ENCODE measurements at places on chromosomes 5 and 9.

GRCh38 chr9:119722384-119722783 is 353.1 kb upstream of the BRINP1 start:
- no peak for DNase-seq

DNA sequence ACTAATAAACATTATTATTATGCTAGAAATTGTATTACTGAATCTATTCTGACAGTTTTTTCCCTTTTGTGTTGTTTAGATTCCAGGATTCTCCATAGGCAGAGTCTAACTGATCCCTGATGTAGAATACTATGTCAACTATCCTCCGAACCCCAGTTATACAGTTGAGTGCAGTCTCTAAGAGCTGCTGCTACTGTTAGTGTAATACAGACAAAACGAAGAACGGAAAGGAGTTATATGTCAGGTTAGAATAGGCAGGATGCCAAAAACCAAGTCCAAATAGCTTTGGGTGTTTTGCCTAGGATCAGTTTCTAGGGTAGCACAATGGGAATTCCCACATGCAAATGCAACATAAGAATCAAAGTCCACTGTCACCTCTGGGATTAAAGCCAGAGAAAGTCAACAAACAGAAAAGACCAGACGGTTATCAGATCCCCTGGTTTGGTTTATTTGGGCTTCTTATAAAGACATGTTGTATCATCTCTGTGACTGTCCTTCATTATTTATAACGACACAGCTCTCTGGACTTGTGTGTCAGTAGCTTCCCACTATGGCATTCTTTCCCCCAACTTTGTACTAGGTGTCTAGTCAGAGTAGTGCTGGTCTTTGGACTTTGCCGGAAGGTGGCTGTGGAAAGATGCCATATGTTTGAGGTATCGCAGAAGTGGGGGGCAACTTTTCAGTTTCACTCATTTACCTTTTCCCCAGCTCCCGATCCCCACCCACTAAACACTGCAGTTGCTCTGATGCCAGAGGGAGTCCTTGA is 14.9 kb upstream of the TMEM38B start:
- no peak for DNase-seq

GRCh38 chr9:133971981-133972941 is 19.9 kb downstream of the VAV2 start:
- DNase-seq: no peak

- no peak for DNase-seq
These were observed 36.4 kb upstream of the NFIB start for GRCh38 chr9:14350349-14350728.

DNA sequence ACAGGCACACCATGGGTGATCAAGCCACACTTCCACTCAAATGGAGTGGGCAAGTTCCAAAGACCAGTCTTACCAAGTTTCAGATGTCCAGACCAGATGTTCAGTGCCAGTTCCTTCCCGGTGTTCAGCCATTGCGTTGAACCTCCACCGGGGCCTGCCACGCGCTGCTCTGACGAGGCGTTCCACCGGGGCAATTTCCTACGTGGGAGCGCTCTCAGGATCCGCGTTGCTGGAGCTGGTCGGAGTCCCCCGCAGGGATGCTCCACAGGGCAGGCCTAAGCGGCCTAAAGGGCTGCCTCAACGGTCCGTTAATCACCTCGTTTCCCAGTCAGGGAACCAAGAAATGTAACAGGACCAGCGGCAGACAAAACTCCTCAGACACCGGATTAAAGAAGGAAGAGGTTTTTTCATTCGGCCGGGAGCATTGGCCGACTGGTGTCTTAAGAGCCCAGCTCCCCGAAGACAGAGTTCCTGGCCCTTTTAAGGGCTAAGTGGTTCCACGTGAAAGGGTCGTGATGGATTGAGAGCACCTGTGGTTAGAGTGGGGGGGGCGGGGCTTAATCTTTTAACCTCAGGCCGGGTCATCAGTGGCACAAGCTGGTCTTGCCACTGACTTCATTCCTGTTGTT is 35.7 kb upstream of the PPP1R26 start:
- no peak for DNase-seq

- peak; percentile 52 for DNase-seq
These were observed at the start of gene CAPSL for GRCh38 chr5:35938568-35939227. Gene CAPSL, minus strand, starts transcription at chr5:35938622. Its CDS starts 17,502 bp downstream, at chr5:35921120.

DNA sequence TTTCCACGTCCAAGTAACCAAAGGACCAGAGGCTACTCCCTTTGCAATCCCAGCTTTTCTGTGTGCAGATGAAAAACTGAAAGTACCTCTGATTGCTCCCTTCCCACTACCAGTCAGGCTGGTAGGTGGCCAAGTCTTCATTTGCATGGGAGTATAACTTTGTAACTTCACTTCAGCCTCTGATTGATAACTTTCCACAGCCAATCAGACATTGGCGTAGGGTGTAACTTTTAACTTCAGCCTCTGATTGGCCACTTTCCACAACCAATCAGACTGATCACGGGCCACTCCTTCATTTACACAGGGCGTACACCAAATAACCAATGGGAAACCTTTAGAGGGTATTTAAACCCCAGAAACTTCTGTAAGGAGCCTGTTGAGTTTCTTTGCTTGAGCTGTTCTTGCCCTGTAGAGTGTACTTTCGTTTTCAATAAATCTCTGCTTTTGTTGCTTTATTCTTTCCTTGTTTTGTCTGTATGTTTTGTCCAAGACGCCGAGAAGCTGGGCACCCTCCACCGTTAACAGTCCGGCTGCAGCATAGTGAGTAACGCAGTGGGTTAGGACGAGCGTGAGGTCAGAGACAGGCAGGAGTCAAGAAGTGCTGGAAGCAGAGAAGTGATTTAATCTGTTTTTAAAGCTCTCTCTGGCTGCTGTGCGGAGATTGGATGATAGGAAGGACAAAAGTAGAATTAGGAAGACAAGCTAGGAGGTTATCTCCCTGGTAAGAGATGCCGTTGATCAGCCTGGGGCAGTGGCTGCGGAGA is 3.5 kb upstream of the EXOSC2 start:
- peak; percentile 85 for DNase-seq

DNA sequence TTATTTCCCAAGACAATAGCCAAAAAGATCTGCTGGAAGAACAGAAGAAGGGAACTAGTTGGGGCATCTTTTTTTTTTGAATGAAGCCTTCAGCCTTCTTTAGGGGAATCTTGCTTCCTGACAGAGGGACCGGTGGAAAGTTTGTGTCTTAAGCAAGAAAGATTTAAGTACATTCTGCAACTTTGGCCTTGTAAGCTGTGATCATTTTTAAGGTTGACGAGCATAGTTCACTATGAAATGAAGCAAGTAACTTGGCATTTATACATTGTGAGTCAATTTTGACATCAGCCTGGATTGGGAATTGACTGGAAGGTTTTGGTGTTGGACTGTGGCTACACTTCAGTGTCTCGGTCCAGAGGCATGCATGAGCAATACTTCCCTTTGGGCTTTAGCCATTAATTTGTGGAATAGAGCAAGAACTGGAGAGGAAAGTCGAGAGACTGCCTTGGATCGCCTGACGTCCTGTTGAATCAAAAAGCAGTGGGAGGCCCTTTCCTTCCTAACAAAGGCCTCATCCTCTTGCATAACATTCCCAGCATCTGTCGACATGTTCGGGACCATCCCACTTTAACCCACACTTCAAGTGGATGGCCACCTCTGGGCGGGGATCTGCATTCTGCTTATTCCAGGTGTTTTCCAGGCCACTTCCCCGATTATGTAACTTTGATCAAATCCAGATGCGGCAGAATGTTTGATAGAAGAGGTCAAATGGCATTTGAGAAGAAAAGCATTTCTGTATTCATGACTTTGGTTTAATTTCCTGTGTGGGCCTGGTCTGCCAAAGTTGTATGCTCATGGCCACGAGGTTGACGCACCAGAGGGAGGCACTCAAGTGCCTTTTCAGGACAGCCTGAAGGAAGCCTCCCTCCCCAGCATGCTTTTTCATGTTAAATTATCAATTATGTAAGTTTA is 12.5 kb downstream of the ABL1 start:
- peak; percentile 100 for DNase-seq

DNA sequence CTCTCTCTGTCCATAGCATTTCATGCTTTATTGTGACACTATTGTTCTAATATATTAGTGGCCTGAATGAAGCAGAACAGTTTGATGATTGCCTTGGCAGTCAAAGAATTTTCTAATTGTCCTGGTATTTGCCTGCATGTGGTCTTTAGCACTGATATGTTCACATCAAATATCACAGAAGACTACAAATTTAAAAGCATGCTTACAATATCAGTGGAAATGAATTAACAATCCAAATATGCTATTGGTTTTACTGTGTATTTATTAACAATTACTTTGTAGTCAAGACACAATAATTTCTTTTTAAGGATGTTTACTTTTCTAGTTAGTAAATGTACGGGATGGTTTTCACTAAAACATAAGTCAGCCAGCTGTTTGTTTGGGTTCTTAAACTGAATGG is 18.3 kb downstream of the EFNA5 start:
- no peak for DNase-seq

DNA sequence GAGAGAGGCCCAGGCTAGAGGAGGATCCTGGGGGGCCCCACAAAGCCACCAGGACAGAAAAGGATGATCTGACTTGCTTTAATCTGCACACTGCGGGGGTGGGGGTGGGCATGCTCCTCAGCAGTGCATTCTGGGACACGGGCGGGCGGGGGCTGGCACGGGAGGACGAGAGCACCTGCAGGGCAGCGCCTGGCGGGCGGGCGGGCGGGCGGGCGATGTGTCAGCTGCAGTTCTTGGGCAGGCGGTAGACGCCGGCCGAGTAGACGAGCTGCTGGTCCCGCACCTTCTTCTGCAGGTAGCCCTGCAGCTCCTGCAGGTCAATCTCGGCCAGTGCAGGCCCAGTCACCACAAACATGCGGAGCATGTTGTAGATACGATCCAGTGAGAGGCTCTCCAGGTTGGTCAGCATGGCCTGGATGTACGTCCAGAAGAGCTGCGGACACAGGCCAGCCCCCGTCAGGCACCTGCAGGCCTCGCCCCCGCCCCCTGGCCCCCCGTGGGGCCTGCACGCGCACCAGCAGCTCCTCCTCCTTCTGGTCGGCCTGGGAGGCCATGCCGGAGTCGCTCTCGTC is 3.0 kb upstream of the TMEM210 start:
- no peak for DNase-seq

DNA sequence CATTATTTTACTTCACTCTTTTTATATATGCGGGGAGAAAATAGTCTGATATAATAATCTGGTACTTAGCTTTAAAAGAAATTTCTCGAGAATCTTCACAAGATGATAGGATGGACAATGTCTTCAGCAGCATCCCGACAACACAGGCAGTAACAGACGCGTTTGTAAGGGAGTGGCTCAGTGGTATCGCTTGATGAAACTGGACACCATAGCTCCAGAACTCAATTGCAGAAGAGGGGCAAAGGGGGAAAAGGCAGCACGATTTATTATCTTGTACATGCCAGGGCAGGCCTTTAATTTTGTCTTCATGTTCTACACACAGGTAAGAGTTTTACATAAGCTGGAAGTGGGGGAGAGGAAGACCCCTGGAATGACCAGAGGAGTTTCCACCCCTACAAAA is 15.7 kb downstream of the IL4 start:
- no peak for DNase-seq

- DNase-seq: no peak
These were observed 266.3 kb downstream of the SEC61B start for GRCh38 chr9:99488131-99489059.

DNA sequence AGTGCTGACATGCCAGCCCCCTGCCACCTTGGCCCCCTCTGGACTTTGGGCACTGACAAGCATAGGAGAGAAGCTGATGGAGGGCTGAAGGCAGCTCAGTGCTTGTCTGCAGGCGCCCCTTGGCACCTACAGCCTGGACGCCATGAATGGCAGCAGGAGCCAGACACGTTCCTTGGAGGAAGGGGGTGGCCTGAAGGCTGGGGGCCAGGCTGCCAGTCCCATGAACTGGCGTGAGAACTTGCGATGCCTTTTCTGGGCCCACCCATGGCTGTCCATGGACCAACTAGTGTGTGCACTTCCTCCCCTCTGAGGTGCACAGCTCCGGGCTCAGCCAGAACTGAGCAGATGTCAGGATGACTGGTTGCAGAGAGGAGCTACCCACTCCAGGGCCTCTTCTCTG is 99.0 kb upstream of the RANBP6 start:
- no peak for DNase-seq

DNA sequence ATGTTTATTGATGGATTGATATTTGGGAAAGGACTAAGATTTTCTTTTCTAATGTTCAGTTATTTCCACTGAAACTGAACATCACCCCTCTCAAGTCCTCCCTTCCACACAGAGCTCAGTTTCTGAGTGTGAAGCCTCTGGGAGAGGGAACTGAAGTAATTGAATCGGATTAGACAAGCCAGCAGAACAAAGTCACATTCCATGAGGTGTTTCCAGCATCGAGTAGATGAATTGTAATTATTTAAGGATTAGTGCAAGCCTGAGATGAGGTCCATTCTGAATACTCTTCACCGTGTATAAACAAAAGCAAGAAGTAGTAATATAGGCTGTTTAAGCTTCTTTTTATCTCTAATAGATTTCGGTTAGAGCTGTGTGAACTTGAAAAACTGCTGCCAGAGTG is 2060.5 kb downstream of the MAT2B start:
- no peak for DNase-seq

DNA sequence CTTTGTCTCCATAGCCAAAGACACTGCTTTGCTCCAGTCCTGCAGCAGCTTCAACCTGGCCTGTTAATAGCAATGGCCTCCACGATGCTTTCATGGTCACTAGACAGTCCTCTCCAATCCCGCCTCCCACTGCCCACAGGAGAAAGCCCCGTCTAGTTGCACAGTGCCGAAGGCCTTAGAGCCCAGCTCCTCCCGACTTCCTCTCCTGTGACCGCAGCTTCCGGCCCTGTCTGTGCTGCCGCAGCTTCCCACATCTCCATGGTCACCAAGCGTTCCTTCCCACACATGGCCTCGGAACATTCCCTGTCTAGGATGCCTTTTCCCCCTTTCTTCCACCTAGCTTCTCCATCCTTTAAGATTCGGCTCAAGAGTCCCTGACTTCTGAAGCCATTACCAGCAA is 23.4 kb downstream of the PCA3 start:
- no peak for DNase-seq

DNA sequence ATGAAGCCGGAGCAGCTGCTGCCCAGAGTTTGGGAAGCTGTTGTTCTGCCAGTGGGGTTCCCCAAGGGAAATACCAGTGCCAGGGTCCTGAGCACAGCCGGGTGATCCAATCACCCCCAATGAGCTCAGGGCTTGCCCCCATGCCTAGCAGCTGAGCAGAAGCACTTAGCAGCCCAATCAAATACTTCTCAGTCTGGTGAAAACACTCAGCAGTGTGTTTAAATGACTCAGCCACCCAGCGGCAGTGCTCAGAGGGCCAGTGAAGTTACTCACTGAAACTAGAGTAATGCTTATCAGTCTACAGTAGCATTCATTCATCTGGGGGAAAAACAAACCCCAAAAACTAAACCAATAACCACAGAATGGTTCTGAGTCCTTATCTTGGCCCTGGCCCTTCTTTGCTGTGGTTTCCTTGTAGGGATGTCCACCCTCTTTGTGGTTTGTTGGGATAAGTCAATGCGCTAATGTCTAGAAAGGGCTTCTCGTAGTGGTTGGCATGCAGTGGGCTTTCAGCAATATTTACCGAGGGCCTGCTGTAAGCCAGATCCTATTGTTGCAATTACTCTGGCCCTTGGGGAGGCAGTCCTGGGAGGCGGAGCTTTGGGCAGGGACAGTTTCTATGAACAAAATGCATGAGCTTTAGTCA is 43.1 kb downstream of the LHX2 start:
- peak; percentile 87 for DNase-seq

All from fibroblast of skin of back (primary cell).